ENCODE measurements at places on chromosomes 3 and 15.

DNA sequence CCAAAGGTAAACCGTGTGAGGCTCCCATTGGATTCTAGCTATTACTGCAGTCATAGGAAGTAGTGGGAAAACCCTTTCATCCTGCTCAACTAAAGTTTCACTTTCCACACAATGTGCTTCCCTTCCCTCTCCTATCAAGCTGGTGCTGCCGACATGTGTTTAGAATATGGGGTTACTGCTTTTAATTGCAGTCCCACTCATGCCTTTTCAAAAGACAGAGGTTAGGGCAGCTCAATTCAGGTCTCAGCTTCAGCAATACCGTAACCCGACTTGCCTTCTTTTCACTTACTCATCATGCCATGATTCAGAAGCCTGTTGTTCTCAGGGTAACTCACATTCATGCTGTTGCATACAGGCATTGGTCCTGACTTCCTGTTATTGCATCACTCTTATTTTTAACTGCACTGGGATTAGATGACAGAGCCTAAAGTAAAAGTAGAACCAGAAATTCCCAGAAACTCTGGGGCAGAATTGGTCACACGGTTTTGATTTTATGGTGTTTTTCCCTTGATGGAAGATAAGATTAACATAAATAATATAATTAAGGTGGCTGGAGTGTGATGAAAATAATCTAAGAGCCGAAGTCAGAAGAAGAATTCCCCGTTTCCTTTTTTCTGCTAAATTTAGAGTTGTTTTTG is 45.7 kb downstream of the C2CD4B start:
- peak; percentile 85 for DNase-seq

DNA sequence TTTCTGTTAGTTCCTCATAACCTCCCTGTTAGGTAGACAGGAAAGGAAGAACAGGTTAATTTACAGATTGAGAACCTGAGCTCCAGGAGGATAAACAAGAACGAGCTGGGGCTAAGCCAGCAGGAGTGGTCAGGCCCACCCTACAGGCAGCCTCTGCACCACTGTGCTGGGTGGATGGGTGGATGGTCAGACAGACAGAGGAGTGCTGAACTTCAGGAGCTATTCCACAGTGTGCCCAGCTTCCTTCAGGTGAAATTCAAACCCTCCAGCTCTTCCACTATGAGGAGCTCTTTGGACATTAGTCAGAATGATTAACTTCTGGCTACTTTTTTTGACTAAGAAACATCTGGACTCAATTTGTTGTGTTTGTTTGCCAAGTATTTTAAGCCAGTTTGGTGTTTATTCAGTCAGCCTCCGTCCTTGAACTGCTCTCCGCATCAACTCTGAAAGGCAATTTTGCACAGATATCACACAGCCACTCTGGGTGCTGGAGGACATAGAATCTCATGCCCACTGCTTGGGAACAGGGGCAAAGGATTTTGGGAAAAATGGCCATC is 361.9 kb downstream of the CLSTN2 start:
- DNase-seq: no peak

- no peak for DNase-seq
Observed at GRCh38 chr15:63133786-63134185, 12.1 kb downstream of the LACTB start.

DNA sequence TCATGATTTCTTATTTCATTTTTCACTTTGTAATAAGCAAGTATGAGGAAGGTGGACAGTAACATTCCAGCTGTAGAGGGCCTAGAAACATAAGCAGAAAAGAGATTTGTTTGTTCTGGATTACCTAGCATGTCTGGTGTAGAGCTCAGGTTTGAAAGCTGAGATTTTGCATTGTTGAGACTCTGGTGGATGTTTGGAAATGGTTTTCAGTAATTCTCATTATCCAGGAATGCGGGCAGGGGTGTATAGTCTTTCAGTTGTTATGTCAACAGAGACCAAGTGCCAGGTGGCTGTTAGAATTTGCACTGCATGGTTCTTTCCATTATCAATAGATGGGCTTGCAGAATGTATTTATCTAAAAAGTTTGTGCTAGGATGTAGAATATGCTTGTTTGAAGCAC is 10.9 kb downstream of the GPD1L start:
- DNase-seq: no peak

DNA sequence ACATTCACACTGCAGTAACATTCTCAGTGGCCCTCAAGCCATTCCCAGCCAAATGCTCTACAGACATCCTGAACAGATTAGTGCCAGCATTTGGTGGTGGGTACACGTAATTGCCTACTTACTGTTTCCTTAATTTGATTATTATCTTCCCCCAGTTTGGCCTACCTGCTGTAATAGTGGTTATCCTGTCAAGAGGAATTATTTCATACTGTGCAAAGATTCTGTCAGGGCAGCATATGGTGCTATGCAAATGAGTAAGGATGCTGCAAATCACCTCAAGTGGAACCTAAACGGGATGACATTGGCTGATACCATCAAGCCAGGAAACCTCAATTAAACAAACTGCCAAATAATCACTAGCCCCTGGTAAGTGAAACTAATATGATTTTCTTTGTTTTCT is 88.7 kb downstream of the SEMA6D start:
- no peak for DNase-seq

GRCh38 chr3:172989373-172989772 is 151.7 kb downstream of the SPATA16 start:
- DNase-seq: no peak

DNA sequence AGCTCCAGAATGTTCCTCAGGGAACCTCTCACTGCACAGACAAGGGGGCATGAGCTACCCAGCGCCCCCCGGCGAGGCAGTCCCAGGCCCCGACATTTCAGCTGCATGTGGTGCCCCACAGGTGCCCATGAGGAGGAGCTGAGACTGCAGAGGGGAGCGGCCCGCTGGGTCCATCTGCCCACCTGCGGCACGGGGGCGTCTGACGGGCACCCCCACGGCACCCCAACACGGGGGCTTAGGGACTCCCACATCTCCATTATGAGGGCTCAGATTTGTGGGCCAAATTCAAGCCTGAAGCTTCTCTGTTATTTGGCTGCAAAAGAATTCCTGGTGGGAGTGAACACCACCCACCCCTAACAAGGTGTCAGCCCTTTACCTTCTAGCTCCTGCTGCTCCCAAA is 258.4 kb downstream of the UACA start:
- no peak for DNase-seq

GRCh38 chr15:49313650-49314049 is 109.4 kb upstream of the FGF7 start:
- peak; percentile 41 for DNase-seq

- no peak for DNase-seq
Observed at GRCh38 chr3:72977060-72977808, 19.4 kb upstream of the PPP4R2 start.

GRCh38 chr3:124886168-124887056 is 753 bp downstream of the ITGB5 start:
- DNase-seq: peak; percentile 49

GRCh38 chr15:87121336-87121735 is 1041.7 kb downstream of the AGBL1 start:
- no peak for DNase-seq

- no peak for DNase-seq
Observed at GRCh38 chr3:129658110-129658843, 51.8 kb upstream of the PLXND1 start.

GRCh38 chr15:55574096-55574495 is 14.0 kb downstream of the PYGO1 start:
- no peak for DNase-seq

DNA sequence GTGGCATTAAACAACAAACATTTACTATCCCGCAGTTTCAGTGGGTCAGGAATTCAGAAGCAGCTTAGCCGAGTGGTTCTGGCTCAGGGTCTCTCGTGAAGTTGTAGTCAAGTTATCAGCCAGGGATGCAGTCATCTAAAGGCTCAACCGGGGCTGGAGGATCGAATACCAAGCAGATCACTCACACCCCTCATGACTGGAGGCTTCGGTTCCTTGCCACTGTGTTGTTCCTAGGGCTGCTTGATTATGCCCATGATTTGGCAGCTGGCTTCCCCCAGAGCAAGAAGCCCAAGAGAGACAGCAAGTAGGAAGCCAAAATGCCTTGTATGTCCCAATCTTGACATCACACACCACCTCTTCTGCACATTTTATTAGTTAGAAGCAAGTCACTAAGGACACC is 33.9 kb upstream of the CDCP1 start:
- peak; percentile 75 for DNase-seq

GRCh38 chr15:94477913-94478553 is 246.7 kb downstream of the MCTP2 start:
- no peak for DNase-seq

- no peak for DNase-seq
Observed at GRCh38 chr3:16132928-16133327, 41.6 kb upstream of the GALNT15 start.

DNA sequence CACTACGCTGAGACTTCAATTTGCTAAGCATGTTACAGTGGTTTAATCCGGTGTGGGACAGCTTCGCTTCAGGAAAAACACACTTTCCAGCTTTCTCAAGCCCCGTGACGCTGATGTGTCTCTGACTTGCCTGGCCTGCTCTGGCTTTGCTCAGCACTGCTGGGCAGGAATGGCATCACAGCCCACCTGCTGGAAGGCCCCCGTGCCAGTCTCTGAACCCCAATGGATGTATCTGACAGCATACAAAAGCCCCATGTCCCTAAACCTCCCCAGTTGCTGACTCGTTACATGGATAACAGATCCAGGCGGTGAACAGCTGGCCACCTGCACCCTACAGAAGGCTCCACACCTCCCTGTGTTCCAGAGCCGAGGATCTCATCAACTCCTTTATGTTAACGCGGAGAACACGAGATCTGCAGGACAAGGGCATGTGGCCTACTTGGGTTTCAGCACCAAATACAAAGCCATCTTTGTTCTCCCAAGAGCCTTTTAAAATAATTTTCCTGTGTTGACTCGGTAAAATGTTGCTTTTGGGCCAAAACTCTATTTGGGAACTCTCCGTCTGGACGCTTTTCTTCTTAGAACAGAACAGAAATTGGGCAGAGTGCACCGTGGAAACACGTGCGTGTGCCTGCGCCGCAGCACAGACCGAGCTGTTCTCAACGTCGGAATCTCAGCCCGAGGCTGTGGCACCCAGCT is 61.4 kb downstream of the ATP10A start:
- DNase-seq: no peak

DNA sequence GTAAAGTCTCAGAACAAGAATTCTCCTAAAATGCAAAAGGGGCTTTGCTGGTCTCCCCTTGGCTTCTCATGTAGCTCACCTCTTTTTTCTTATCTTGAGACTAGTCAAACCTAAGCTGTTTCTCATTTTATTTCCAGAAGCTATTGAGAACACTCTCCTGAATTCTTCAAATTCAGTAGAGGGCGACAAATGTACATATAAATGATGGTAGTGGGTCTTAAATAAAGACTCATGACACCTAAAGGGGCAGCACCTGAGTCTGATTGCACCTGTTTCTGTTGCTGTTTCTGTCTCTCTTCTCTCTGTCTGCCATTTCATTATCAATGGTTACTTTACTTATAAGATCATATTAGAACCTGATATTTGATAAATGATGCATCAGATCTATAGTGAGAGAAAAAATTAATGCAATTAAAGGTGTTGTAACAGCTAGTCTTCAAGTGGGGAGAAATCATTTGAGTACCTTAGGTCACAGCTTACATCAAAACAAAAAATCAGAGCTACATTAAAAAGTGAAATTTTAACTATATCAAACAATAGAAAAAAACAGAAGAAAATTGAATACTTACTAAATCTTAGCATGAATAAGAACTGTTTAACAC is 7.0 kb downstream of the ADIPOQ start:
- peak; percentile 50 for DNase-seq

DNA sequence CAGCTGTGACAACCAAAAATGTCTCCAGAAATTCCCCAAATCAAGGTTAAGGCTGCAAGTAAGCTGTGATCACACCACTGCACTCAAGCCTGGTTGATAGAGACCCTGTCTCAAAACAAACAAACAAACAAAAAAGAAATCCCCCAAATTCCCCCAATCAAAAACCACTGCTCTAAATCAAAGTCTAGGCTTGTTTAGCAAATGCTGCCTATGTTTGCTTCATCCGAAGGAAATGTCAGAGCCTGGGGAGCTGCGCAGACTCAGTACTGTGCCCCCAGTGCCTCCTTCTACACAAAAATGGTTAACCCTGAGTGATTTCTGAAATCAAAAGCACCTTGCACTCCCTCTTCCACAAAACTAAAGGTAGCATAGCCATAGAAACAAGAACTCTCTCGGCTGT is 13.4 kb downstream of the IL17RD start:
- no peak for DNase-seq

DNA sequence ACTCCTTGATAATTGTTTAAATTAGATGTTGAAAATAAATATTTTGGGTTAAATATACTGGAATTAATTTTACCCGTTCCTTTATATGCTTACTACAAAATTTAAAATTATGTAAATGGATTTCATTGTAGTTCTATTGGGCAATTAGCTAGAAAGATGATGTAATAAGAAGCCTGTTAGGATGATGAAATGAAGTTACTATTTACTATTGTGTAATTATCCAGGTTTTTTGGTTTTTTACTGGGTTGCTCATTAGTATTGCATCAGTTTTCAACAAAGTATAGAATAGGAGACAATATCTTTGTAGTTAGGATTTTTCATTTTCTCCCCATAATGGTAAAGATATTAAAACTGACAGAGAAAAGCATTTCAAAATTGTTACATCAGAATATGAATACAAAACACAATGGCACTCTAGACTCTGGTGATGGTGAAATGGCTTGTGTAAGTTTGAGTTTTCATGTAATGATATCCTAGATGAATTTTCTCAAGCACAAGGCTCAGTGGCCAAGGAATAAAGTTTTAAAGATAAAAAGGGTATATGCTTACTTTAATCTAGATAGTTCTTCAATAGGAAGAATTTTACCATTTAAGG is 222.0 kb downstream of the P3H2 start:
- DNase-seq: no peak

DNA sequence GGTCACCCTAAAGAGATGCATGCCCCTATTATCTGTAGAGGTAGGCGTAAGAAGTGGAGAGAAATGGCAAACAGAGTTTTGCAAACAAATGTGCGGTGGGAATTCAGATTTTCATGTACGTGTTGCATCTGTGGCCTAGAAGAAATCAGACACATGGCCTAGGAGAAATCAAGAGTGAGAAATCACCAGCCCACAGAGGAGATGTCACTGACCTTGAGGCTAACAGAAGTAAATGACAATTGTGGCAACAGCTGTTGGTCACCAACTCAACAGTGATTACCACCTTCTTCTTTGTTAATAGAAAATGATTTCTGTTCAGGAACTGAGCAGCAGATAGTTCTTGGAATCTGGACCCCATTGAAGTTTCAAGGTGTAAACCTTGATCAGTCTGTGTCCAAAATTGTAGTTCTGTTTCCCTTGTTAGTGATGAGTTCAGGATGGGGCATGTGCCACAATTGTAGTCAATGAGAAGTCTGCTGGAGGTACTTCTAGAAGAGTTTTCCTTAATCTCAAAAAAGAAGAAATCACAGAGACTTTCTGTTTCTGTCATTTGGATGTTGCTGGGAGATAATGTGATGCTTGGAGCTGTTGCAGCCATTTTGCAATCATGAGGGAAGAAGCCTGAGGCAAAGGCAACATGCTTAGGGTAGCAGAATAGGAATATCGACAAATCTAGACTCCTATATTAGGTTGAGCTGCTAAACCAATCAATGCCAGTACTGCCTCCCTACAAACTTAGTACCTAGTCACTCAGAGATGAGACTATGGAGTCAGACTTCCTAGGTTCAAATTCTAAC is 34.3 kb upstream of the RFTN1 start:
- no peak for DNase-seq

Measured in ACHN (cell line).